CD4-positive, CD25-positive, alpha-beta regulatory T cell (primary cell): ENCODE measurements at places on chromosomes 1 and 21.
A peak's percentile ranks its signal among the peaks of the same experiment; 100 is the strongest.

DNA sequence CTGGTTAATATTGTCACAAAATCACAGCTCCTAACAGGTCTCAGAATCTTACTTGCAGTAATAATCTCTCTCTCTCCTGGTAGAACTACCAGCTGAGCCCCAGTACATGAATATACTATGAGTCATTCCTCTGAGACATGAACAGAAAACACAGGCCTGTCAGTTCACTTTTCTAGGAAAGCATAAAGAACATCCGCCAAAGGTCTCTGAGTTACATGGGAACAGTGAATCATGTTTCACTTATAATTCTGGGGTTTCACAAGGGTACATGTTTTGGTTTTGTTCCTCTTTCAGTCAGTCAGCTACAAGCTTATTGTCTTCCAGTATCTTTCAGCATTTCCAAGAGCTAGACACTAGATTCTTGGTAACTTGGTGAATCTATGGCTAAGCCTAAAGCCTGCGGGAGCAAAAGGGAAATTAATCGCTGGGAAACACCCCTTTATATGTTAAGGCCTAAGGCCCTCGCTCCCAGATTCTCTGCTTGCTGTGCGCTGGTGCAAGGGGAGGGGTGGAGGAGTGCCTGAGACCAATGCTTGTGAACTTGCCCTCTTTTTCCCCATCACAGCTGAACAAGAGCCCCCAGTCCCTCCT, 31.7 kb downstream of the IFNGR2 start:
- DNase-seq: peak; percentile 92

DNA sequence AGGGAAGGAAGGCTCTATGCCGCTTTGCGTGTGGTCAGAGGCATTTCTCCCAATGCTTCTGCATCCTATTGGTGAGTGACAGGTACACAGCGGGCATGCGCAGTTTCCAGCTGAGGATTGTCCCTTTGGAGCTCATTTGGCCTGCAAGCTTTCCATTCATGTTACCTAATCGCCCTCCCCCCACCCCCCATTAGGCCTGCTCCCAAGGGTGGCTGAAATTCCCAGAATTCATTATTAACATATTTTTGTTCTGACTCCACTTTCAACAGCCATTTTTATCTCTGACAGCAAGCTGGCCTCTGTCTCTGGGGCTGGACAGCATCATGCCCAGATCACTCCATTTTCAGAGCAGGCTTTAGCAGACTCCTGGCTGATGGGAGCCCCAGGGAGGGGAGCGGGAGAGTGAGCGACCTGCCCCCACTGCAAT, 25.6 kb downstream of the MIS18A start:
- DNase-seq: no peak

DNA sequence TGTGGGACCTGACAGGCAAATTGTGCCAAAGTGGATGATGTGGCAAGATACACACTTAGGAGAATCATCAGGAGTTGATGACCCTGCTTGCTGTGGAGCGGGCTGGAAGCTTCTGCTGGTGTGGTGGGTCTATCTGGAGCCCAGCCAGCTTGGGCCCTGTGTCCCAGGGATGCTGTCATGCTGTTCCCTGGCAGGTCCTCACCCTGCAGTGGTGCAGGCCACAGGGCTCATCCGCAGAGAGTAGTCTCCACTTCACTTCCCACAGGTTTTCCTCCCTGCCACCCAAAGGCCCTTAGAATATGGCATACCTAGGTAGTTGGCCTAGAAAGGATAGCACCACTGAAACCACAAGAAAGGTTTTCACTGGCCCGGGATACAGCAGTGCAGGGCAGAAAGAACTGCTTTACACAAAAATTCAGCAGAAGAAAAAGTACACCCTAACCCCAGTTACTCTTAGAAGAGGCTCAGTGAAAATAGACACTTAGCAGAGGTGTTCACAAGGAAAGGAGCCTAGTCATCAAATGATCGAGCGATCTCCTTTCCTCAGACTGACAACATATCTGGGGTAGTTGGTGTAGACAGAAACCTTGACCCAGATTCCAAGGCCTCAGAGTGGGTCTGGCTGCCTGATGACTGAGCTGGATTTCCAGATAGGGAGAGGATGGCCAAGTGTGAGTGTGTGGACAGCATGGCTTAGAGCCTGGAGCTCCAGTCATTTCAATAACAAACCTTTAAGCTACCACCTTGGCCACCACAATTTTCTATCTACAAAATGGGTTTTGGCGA, 1.3 kb upstream of the C1orf226 start:
- no peak for DNase-seq

DNA sequence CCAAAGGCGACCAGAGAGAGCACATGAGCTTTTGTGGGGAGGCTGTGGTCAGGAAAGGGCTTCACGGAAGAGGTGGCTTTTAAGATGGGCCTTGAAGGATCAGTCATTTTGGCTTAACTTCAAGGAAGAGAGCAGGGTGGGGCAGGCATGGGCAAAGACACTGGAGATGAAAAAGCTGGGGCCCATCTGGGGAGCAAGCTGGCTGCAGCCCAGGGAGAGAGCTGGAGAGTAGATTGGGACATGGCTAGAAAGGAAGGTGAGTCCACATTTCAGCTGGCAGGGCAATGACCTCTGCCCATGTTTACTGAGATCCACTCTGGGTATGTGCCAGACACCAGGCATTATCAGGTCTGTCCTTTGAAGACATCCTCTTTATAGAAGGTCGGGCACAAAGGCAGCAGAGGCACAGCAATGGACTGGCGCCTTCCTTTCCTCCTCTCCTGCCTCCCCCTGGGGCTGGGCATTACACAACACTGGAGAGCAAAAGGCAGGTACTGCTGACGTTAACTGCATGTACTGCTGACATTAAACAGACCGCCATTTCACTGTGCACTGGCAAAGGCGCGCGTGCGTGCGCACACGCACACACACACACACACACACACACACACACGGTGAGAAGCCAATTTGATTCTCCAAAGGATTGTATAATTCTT, 2.2 kb upstream of the UBXN10 start:
- DNase-seq: no peak

DNA sequence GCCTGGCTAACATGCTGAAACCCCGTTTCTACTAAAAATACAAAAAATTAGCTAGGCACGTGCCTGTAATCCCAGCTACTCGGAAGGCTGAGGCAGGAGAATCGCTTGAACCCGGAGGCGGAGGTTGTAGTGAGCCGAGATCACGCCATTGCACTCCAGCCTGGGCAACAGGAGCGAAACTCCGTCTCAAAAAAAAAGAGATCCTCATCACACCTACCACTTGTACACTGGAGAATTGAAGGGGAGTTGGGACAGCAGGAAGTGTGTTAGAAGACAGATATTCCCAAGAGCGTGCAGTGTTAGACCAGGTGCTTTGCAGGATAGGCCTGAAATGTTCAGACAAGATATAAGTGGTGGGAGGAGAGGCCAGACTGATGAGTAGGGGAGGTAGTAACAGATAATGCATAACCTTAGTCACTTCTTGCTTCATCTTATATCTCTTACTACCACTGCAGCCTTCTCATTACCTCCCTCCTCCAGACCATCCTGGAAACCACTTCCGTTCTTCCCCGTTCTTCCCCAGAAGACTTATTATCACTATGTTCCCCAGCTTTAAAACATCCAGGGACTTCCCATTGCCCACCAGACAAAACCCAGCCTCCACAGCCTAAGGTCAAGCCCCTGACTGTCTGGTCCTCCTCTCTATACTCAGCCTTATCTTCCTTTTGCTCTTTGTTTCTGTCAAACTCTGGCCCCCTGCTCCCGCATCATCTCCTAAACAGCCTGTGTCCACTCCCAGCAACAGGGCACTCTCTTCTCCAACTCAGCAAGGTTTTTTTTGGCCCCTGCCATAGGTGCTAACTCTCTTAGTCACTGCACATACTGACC, 21.3 kb downstream of the FAM20B start:
- no peak for DNase-seq

DNA sequence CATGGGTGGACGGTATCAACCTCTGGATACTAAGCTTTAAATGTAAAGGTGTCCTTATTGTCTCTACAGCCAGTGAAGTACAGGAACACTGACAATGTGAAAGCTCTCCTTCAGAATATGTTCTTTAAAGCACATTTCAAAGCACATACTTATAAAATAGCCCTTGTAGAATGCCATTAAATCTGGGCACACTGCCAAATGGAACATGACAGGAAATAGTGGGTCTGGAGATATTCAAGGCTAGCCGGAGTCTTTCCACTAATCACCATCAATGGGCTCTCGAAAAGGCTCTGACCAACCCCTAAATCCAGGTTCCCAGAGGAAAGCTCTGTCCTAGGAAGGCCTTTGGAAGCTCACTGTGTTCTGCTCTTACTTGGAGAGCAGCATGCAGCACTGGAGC, 46.6 kb downstream of the PLD5 start:
- DNase-seq: no peak

GRCh38 chr1:175887981-175888428, 144.6 kb upstream of the TNR start:
- DNase-seq: no peak
